ENCODE measurements at places on chromosomes 6 and 20. TPM values are rescaled to one million over a fixed set of nuclear protein-coding genes. Genes with fewer than 3 reads are reported as not detected.
A peak's percentile ranks its signal among the peaks of the same experiment; 100 is the strongest.

The MYCT1 gene
- total RNA-seq = 2.3 TPM

The RBPJL gene
- not detected for total RNA-seq

The BPI gene
- total RNA-seq = not detected

The CLIC5 gene
- 0.37 TPM for total RNA-seq

The OLIG3 gene
- total RNA-seq = not detected

The FAM83D gene
- 2.7 TPM for total RNA-seq

The POM121L2 gene
- not detected for total RNA-seq

The WFDC13 gene
- not detected for total RNA-seq

The LRRN4 gene
- 0.10 TPM for total RNA-seq

The MEI4 gene
- 1.1 TPM for total RNA-seq

The UBD gene
- 26.4 TPM for total RNA-seq

DNA sequence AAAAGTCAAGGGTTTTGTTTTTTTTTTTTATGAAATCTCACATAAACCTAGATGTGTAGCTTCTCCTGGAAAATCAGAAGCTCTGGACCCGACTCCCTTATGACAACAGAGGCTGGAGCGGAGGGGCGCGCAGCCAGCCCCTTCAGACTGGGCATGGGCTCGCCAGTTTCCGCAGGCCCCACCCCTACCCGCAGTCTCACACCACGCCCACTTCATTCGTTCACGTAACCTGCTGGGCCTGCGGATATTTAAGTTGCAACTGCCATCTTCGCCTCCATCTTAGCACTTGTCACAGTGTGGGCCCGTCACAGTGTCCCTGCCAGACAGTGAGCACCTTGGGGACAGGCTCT, 111.7 kb upstream of the PTPN1 start:
- DNase-seq = no peak

DNA sequence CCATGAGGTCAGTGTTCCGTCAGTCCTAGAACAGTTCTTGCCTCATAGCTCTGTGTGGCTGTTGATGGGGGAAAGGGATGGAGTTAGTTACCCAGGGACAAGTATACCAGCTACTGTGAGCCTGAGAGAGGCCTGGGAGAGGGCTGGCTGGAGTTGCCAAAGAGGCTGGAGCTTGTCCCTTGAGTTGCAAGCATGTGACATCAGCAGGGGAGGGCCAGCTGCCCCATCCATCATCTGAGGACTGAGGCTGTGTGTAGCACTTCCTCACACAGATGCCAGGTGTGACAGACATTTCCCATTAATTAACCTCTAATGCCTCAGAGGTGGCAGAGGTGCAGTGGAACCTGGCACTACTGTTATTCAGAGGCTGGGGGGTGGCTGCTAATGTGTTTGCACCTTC, 131.6 kb downstream of the PHACTR3 start:
- no peak for DNase-seq

- peak; percentile 86 for DNase-seq
Measured at GRCh38 chr6:43954311-43955131, 172.7 kb downstream of the MRPL14 start.

GRCh38 chr6:169886631-169887227, 135.3 kb downstream of the ERMARD start:
- no peak for DNase-seq

DNA sequence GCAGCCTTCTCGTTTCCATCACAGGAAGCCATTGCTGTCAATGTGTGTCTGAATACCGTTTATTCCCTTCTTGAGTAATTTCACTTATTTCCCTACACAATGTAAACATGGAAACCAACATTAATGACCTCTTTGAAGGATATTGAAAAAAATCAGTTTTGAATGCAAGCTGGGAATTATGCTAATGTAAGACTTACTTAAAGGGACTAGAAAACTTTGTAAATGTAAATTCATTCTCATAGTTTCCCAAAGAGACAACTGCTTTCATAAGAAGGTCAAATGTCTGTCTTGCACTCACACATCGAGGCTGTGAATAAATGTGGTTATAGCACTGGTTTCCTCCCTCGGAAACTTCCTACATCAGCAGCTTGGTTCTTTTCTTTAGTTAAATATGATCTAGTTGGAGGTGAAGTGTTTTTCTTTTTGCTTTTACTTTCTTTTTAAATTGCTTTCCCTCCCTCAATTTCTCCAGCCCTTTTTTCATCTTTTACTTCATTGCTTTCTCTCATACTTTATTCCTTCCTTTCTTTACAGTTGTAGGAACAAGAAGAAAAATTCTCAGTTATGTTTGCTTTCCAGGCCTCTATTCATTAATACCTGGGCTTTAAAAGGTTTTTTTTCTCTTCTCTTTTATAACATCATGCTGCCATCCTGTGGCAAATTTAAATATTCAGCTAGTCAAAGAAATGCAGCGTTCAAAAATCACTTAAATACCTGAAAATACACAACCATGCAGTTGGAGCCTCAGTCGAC, 108.3 kb downstream of the TNFAIP3 start:
- no peak for DNase-seq

GRCh38 chr6:16002332-16003196, 126.3 kb upstream of the MYLIP start:
- no peak for DNase-seq

- no peak for DNase-seq
Measured at GRCh38 chr20:44393608-44394451, 38.3 kb downstream of the HNF4A start.

GRCh38 chr20:62822788-62823651, 6.2 kb downstream of the COL9A3 start:
- DNase-seq = peak; percentile 64

DNA sequence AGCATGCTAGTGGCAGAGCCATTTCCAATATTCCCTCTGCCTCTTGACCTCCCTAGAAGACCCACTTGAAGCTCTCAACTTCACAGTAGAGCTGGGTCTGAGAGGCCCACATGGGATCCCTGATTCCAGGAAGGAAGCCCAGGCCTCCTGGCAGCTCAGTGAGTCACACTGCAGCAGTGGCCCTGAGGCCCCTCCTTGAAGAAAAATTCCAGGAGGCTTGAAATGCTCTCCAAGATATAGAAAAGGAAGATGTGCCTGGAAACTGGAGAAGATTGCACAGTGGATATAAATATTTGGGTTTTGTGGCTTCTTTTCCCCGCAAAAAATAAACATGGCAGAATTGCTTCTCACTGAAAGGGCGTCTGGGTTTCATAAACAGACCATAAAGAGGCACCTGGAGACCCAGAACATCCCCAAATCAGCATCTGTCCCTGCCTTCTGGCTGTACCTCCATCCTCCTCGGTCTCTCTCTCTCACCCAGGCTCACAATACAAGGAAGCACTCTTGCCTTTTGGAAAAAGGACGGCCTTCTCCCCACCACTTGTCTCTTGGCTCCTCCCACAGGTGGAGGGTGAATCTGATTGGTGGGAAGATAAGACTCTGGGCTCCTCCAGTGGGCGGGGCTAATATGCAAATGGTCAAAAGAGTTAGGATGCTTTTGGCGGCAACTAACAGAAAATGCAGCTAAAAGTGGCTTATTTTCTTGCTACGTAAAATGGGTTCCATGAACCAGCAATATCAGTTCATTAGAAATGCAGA, 200.0 kb upstream of the SULF2 start:
- DNase-seq = no peak

- no peak for DNase-seq
Measured at GRCh38 chr6:12875051-12875450, 158.5 kb downstream of the PHACTR1 start.

DNA sequence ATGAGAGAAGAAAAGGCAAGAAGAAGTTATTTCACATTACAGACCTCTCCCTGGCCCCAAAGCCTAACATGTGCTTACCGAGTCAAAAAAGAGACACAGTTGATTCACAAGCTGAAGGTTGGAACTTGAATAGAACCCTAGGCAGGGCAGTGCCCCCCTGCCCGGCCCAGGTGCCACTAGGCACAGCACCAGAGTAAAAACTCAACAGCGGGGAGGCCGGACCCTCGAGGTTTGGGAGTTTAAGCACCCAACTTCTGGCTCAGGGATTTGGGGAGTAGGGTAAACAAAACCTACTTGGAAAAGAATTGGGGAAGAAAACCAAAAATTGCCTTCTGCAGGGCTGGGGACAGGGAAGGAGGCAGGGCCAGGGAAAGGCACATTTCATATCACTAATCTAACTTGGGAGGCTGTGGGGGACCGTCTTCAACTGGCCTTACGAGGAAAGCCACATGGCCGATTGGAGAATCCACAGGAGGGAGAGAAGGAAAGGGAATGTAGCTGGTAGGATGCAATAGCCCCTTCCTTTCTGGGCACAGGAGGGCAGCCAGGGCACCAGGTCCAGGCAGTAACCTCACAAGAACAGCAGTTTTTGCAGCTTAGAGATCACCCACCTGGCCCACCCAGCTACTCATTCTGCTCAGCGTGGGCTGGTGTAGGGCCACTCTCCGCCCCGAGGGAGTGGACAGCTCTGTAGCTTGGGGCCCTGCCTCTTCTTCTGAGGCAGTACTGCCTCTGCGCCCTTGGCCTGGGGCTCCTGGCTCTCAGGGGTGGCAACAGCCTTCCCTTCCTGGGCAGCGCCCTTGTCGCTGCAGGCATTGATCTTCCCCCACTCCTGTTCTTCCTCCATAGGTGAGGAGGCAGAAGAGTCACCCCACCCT, 1.8 kb upstream of the HEBP2 start:
- DNase-seq = no peak

- peak; percentile 75 for DNase-seq
Measured at GRCh38 chr6:115783402-115784061, 277.2 kb downstream of the FRK start.

GRCh38 chr6:90997076-90997475, 410.2 kb upstream of the MAP3K7 start:
- DNase-seq = no peak

GRCh38 chr6:154206996-154207395, 149.6 kb downstream of the IPCEF1 start:
- no peak for DNase-seq

DNA sequence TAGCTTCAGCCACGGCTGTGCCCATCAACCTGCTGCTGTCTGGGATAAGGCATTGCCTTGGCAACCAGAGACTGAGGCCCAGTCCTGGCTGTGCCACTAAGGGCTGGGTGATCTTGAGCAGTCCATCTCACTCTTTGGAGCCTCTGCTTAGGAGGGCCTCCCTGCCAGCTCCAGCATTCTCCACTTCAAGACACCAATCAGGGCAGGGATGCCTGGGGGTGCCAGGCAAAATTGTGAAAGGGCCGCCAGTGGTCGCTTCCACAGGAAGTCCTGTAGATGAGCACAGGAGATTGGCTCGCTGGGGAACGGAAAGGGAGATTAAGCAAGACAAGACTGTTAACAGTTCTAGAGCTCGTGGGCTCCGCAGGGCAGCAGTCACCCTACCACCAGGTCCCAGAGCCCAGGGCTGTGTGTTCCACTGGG, at the start of gene RAB44:
Gene RAB44 (plus strand): TSS at position 346 of the 423 bp plus-strand sequence. CDS start 6,410 bp downstream, outside the sequence.
- DNase-seq = no peak

DNA sequence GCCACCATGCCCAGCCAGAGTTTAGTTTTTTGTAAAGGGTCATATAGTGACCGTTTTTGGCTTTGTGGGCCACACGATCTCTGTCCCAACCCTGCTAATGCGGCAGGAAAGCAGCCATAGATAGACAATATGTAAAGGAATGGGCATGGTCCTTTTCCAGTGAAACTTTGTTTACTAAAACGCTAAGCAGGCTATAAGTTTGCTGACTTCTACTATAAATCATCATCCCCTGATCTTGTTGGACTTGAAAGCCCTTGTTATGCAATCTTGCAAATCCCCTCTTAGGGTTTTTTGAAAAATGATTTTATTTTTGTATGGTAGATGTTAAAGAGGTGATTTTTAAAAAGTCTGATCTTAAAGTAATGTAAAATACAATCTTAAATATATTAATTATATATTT, 63.6 kb downstream of the CBFA2T2 start:
- no peak for DNase-seq

GRCh38 chr20:11108102-11108810, 434.5 kb upstream of the JAG1 start:
- DNase-seq = no peak

GRCh38 chr20:1801929-1802306, 93.3 kb upstream of the SIRPA start:
- DNase-seq = no peak

DNA sequence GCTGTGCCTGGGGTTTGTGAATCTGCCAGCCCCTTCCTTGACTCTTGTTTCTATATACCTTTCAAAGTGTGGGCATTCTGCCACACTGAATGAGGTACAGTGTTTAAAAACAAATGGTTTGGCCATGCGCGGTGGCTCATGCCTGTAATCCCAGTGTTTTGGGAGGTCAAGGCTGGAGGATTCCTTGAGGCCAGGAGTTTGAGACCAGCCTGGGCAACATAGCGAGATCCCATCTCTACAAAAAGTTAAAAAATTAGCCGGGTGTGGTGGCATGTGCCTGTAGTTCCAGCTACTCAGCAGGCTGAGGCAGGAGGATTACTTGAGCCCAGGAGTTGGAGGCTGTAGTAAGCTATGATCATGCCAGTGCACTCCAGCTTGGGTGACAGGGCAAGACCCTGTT, 5.8 kb downstream of the FAM83D start:
- DNase-seq = no peak

- no peak for DNase-seq
Measured at GRCh38 chr6:81785377-81785776, 32.9 kb upstream of the TENT5A start.

DNA sequence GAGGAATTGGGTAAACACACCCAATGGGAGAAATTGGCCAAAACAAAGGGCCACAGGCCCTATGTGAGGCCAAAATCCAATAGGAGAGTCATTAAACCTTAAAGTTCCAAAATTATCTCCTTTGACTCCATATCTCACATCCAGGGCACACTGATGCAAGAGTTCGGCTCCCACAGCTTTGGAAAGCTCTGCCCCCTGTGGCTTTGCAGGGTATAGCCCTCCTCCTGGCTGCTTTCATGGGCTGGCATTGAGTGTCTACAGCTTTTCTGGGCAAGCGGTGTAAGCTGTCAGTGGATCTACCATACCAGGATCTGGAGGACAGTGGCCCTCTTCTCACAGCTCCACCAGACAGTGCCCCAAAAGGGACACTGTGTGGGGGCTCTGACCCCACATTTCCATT, 160.5 kb downstream of the ADGRG6 start:
- DNase-seq = no peak

DNA sequence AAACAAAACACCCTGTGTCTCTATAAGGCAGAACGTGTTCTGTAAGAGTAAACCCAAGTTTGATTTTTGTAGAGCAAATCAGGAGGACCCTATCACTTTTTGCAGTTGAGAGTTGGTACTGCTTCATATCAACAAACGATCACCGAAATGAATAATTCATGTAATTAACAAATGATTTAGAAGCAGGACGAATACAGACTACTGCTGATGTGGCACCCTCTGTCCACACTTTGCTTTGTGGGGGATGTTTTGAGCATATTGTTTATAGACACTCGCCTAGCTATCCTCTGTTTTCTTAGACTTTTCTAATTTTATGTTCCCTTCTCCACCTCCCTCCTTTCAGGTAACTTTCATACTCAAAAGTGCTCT, 1.5 kb downstream of the CD2AP start:
- no peak for DNase-seq

DNA sequence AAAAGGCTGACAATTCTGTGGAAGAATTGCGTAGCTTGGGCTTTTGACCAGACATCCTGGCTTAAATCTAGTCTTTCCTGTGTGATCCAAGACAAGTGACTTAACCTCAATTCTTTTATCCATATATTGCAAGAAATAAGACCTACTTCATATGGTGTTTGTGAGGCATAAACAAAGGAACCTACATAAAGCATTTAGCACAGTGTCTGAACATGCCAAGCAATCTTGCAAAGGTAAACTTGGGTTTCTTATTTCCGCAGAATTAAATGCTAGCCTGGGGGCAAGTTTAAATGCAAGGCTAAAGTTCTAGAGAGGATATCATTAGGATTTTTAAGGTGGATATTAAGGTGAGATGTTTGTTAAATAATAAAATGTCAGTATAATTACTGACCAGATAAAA, 47.9 kb downstream of the HDDC2 start:
- DNase-seq = no peak
